Neural cell (in vitro differentiated cells): ENCODE measurements at places on chromosomes 6 and 20. TPM values are rescaled to one million over a fixed set of nuclear protein-coding genes. Genes with fewer than 3 reads are reported as not detected.

The TFAP2C gene
- polyA plus RNA-seq, result not detected in 2 replicates

The WFDC10B gene
- polyA plus RNA-seq, result not detected in 2 replicates

The EFCAB8 gene
- polyA plus RNA-seq, result not detected in 2 replicates

The NKAIN4 gene
- 11.2 and 18.7 TPM in 2 replicates for polyA plus RNA-seq
